ENCODE measurements at places on chromosomes 2 and 18. TPM values are rescaled to one million over a fixed set of nuclear protein-coding genes. Genes with fewer than 3 reads are reported as not detected.
A peak's percentile ranks its signal among the peaks of the same experiment; 100 is the strongest.

DNA sequence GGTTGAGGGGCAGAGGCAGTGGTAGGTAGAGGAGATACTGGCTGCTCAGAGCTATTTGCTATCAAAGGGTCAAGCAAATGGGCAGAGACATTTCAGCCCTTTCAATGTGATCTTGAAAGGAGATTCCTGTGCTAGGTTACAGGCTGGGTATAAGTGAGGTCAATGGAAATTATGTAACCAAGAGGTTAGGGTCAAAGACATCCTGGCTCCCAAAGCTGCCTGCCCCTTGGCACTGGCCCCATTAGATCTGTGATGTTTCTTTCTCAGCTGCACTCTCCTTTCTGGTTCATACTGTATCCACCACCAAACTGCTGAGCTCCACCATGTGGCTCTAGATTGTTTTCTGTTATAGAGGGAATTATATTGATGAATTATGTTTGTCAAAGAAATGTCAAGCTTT, 200.4 kb downstream of the AGPS start:
- no peak overlapping the region for H3K4me3 ChIP-seq
- no peaks in the 10 kb centered on the region for H3K36me3 ChIP-seq
- H3K27ac ChIP-seq = no peak overlapping the region
- H3K27me3 ChIP-seq = peaks cover 6% of the 10 kb centered on the region
- H3K4me1 ChIP-seq = peaks cover 6% of the 10 kb centered on the region

DNA sequence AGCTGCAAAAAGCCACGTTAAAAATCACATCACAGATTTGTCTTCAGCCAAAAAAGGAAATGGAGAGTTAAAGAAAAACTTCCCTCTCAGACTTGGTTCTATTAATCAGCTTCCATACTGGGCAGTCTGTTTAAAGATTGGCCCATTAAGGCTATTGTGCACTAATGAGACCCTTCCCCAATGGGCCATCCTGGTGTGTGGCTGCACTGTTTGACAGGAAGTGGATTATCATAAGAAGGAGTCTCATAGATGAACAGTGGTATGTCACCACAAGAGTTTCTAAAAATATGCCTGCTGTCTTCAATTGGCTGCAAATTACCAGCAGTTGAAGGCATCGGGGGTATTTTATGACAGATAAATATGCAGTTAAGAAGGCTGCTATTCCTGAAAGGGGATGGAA, 247.6 kb upstream of the THSD7B start:
- H3K27ac ChIP-seq = no peak overlapping the region
- H3K4me1 ChIP-seq = no peaks in the 10 kb centered on the region
- H3K36me3 ChIP-seq = no peaks in the 10 kb centered on the region
- no peak for DNase-seq
- peaks cover 15% of the 10 kb centered on the region for H3K27me3 ChIP-seq
- H3K4me3 ChIP-seq = no peak overlapping the region

- peak overlapping the region; percentile 46 for H3K4me3 ChIP-seq
- H3K27me3 ChIP-seq = peaks cover 52% of the 10 kb centered on the region
- H3K27ac ChIP-seq = no peak overlapping the region
- H3K4me1 ChIP-seq = peaks cover 4% of the 10 kb centered on the region
- peaks cover 1% of the 10 kb centered on the region for H3K36me3 ChIP-seq
These were observed 71.1 kb downstream of the ARHGEF33 start for GRCh38 chr2:38960609-38961320.

- no peak overlapping the region for H3K27ac ChIP-seq
- H3K36me3 ChIP-seq = peaks cover 17% of the 10 kb centered on the region
- H3K4me1 ChIP-seq = no peaks in the 10 kb centered on the region
- no peaks in the 10 kb centered on the region for H3K27me3 ChIP-seq
These were observed 99.5 kb downstream of the USP40 start for GRCh38 chr2:233466991-233467603.

DNA sequence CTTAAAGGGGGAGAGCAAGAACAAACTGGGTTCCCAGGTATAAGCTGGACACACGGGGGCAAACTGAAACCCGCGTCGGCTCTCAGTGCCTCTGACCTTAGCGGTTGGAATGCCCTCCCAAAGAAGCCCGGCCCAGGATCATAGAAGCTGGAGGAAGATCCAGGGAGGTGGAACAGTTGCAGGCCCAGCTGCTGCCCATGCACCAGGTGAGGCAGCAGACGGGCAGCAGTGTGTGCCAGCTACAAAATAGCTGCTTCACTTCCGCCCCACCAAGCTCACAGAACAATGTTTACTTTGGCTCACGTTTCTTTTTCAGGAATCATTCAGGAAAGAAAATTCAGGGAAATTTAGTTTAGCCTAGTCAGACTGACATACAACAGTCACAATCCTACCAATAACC, 3.9 kb upstream of the ERMN start:
- H3K27me3 ChIP-seq = no peaks in the 10 kb centered on the region
- H3K27ac ChIP-seq = peak overlapping the region; percentile 61
- DNase-seq = no peak
- H3K36me3 ChIP-seq = peaks cover 9% of the 10 kb centered on the region

The LRRTM1 gene
- total RNA-seq = not detected
